Pericardium fibroblast (primary cell): ENCODE measurements at places on chromosomes 16 and 17. TPM values are rescaled to one million over a fixed set of nuclear protein-coding genes. Genes with fewer than 3 reads are reported as not detected.

TNFSF12 gene
- 14.1 and 17.4 TPM in 2 replicates for total RNA-seq

ABCA6 gene
- 39.8 and 61.4 TPM in 2 replicates for total RNA-seq

NPTX1 gene
- total RNA-seq = under 0.01 TPM in 1 of 2 replicates, not detected in the other

CCL3 gene
- total RNA-seq = not detected in 2 replicates

KLHL36 gene
- total RNA-seq = 36.0 and 38.9 TPM in 2 replicates

SPEM1 gene
- not detected in 2 replicates for total RNA-seq

TOX3 gene
- total RNA-seq = not detected in 2 replicates

MEAK7 gene
- total RNA-seq = 12.1 and 19.3 TPM in 2 replicates

TNP2 gene
- total RNA-seq = not detected in 2 replicates

DNAH17 gene
- total RNA-seq = not detected in 2 replicates

ANKRD40CL gene
- total RNA-seq = not detected in 2 replicates

TPSAB1 gene
- not detected in 2 replicates for total RNA-seq

C17orf78 gene
- total RNA-seq = not detected in 2 replicates
